ENCODE measurements at places on chromosomes 16 and 17.
A peak's percentile ranks its signal among the peaks of the same experiment; 100 is the strongest.

GRCh38 chr17:7750321-7750821, 32.8 kb downstream of the DNAH2 start:
- DNase-seq, result no peak

DNA sequence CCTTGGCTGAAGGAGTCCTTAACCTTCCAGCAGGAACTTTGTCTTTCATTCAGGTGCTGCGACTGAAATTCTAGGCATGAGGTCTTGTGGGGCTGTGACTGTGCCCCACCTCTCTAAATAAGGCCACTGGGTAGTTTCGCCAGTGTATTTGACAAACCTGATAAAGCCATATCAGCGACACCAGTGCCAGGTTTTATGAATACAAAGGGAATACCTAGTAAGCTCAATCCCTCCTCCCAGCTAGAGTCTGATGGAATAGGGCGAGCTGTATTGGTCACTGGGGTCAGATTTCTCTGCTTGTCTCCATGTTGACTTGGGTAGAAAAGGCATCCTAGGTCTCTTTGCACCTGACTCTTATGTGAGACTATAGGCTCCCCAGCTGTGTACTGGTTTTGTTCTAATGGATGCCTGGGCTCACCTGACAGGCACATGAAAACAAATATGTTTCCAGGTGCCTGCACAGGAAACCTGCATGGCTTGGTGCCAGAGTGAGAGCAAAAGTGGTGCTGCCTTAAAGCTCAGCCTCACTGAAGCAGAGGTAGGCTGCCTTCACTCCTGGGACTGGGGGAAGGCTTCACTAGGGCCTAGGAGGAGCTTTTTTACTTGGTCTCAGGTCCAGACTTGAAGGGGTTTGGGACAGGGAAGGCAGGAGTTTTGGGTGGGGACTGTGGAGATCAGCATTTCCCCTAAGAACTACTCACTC, 8.3 kb downstream of the SLC7A6 start:
- DNase-seq, result no peak

- DNase-seq, result no peak
Measured at GRCh38 chr17:77376795-77377709, 236.3 kb downstream of the SEC14L1 start.

DNA sequence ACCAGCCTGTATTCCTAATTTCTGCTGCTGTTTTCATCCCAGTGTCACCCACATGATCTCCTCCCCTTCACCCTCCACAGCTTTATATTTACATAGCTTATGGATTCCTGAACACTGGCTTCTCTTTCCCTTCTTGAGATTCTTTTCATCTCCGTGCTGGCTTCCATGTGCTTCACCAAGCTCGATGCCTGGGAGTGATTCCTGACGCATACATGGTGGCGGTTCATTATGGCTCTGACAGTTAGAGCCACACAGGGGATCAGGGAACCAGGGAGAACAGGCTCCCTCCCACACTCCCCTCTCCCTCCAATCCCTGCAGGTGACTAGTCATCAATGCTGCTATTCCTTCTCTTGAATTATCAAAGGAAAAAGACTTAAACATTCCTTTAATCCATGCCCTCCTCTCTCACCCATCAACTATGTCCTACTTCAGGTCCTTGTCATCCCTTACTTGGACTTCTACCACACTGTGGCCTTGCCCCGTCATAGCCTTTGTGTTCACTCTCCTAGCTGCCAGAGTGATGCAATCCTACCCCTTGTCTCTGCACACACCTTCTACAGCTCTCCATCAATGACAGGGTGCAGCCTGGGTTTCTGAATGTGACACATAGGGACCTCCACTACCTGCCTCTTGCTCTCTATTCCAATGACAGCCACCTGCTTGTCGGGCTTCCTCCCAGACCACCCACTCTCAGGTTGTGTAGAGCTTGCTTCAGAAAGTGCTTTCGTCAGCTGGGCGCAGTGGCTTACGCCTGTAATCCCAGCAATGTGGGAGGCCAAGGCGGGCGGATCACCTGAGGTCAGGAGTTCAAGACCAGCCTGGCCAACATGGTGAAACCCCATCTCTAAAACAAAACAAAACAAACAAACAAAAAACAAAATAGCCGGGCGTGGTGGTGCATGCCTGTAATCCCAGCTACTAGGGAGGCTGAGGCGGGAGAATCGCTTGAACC, 43.6 kb downstream of the MYH13 start:
- no peak for DNase-seq

DNA sequence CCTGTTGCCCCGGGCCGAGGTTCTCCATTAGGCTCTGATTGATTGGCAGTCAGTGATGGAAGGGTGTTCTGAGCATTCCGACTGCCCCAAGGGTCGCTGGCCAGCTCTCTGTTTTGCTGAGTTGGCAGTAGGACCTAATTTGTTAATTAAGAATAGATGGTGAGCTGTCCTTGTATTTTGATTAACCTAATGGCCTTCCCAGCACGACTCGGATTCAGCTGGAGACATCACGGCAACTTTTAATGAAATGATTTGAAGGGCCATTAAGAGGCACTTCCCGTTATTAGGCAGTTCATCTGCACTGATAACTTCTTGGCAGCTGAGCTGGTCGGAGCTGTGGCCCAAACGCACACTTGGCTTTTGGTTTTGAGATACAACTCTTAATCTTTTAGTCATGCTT, 74.2 kb downstream of the HAPSTR1 start:
- DNase-seq, result peak; percentile 83

- DNase-seq, result no peak
Measured at GRCh38 chr17:56833057-56833808, 487 bp downstream of the C17orf67 start.

- peak; percentile 92 for DNase-seq
Measured at GRCh38 chr17:30477083-30477773, at the start of gene GOSR1. GOSR1 (plus strand) TSS chr17:30477408; CDS start chr17:30477434, 26 bp downstream.

- DNase-seq, result no peak
Measured at GRCh38 chr17:278055-278675, 74.4 kb downstream of the RPH3AL start.

- no peak for DNase-seq
Measured at GRCh38 chr16:79628501-79628975, 28.0 kb upstream of the MAF start.

GRCh38 chr16:88943131-88943664, 33.8 kb downstream of the CBFA2T3 start:
- DNase-seq, result no peak

- no peak for DNase-seq
Measured at GRCh38 chr17:30517786-30518185, 40.6 kb downstream of the GOSR1 start.

GRCh38 chr16:62194828-62195227, 158.6 kb upstream of the CDH8 start:
- no peak for DNase-seq

DNA sequence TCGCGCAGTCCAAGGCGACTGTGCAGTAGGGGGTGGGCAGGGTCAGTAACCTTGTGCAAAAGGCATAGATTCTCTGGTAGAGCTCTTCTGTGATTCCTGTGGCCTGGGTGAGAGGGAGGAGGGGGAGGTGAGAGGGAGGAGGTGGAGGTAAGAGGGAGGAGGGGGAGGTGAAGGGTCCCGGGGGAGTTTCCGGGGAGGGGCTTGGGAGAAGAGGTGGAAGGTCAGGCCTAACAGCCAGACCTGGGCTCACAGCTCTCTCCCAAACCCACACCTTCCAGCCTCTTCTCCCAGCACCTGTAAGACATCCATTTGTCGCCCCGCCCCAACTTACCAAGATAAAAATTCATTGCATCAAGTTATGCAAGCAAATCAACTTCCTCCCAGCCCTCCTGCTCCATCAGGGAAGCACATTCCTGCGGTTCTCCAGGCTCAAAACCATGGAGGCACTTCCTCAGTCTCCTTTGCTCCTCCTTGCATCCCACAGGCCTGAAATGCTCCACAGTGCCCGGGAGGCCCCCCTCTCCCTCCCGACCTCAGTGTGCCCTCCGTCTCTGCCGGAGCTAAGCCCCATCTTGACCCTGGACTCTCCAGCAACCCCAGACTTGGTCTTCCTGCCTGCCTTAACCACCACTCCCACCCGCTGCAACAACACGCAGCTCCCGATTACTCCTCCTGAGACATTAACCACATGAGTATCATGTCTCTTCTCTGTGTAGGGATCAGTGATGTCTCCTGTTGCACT, 30.5 kb downstream of the PIK3R6 start:
- no peak for DNase-seq

- no peak for DNase-seq
Measured at GRCh38 chr16:74575175-74575806, 31.6 kb downstream of the GLG1 start.

DNA sequence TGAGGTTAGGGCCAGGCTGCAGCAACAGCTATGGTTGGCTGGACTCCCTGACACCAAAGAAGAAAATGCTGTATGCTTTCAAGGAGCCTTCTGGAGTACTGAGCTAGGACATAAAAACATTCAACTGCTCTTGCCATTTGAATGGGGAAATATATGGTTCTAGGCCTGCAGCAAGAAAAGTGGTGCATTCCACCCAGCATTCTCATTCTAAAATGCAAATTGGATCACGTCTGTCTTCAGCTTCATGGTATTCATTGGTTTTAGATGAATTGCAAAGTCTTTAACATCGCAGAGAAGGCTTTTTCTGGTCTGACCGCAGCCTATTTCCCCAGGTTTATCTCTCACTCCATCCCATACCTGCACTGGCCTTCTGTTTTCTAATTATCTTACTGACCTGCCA, 27.1 kb upstream of the SOX9 start:
- DNase-seq, result no peak

GRCh38 chr17:50739098-50739497, 19.7 kb downstream of the LUC7L3 start:
- no peak for DNase-seq

- DNase-seq, result no peak
Measured at GRCh38 chr17:4163951-4164350, 21.0 kb downstream of the CYB5D2 start.

DNA sequence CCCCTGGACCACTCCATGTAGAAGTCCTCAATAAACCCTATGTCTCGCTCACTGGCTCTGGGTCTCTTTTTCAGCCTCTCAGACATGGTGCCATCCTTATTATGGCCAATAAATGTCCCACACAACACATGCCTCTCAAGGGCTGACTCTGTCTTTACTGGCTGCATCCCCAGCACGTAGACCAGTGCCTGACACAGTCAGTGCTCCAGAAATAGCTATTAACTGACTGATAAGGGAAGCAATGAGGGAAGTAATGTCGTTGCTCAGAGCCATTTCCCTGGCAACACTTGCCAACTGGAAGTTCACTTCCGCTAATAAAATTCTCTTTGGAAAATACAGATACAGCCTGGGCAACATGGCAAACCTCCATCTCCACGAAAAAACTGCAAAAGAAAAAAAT, 19.1 kb upstream of the APOH start:
- no peak for DNase-seq

- no peak for DNase-seq
Measured at GRCh38 chr17:71109697-71110096, 940.4 kb downstream of the KCNJ2 start.

GRCh38 chr16:31331807-31332301, 23.1 kb upstream of the ITGAX start:
- DNase-seq, result no peak

DNA sequence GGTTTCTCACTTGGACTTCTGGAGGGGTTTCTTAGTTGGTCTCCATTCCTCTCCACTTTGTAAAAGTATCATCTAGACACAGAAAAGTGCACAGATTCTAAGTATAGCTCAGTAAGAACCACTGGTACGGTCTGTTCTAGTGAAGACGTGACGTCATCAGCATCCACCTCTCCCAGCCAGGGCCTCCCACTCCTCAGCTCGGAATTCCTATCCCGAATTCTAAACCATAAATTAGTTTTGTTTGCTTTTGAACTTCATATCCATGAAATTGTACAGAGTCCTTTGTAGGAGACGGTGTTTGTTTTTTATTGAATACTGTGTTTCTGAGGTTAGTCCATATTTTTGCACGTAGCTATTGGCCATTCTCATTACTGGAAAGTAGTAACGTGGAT, 25.5 kb downstream of the FOXK2 start:
- no peak for DNase-seq

DNA sequence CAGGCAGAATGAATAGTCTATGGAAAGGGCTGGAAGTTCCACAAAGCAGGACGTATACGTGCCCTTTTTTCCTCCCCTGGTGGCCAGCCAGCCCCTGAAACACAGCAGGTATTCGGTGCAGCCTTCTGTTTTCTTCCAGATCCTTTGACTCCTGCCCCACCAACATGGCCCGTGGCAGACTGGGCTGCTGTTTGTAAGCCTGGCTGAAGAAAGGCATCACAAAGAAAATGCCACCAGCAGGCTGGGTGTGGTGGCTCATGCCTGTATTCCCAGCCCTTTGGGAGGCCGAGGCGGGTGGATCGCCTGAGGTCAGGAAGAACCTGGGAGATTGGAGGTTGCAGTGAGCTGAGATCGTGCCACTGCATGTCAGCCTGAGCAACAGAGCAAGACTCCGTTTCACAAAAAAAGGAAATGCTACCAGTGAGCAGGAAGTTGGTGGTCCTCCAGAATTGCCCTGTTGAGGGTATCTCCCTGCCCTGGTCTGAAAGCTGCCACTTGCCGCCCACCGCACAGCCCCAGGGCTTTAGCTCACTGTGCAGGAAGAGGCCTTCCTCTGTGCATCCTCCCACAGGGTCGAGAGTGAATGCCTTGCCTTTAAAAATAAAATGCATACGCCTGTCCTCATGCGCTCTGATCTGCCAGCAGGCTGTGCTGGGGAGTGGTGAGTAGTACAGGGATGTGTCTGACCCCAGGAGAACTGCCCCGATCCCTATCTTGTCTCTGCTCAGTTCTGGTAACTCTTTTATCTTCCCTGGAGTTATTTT, 587.7 kb downstream of the MAF start:
- DNase-seq, result no peak

DNA sequence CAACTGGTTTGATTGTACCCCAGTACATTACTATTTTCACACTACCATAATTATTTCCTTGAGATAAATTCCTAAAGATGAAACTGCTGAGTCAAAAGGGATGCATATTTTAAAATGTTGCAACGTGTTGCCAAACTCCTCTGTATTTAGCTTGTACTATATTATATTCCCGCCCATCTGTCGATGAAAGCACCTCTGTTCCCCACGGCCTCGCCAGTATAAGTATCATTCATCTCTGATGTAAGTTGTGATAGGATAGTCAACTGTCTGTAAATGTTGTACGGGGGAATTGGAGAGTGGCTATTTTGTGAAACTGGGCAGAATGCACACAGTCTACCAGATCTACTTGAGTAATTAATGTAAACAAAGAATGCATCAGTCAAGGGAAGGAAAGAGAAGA, 47.7 kb upstream of the TNRC6A start:
- no peak for DNase-seq

- DNase-seq, result no peak
Measured at GRCh38 chr16:68079626-68080344, 5.4 kb upstream of the NFATC3 start.
